Activated naive CD4-positive, alpha-beta T cell treated with anti-CD3 and anti-CD28 coated beads, Interleukin-2, amount 50 U/mL, for 72 hours (primary cell): ENCODE measurements at places on chromosomes 4 and X. TPM values are rescaled to one million over a fixed set of nuclear protein-coding genes. Genes with fewer than 3 reads are reported as not detected.

Gene PIM2
- total RNA-seq: 264 TPM

Gene PABPC4L
- not detected for total RNA-seq

Gene SH2D1A
- 30.5 TPM for total RNA-seq

Gene INPP4B
- 63.9 TPM for total RNA-seq

Gene ATP1B4
- not detected for total RNA-seq

Gene KIF4A
- 38.0 TPM for total RNA-seq

Gene MBNL3
- total RNA-seq: 6.9 TPM

- no peak for DNase-seq
These were observed 3.8 kb upstream of the ASB5 start for GRCh38 chr4:176272799-176273198.

GRCh38 chrX:51804741-51805140 lies 61.5 kb downstream of the GSPT2 start:
- no peak for DNase-seq

DNA sequence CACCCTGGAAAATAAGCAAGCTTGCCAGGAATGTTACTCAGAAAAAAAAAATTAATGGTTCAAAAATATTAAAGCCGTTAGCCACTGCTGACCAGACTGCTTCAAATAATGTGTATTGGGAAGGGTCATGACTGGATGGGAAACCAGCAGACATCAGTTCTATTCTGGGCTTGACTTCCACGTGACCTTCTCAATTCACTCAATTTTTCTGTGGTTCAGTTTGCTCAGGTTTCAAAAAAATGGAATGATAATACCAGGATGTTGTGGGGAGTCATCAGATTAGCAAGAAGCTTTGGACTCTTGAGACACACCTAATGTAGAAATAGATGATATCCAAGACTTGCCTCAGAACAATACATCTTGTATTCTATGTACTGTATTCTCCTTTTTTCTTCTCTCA lies 541.9 kb upstream of the BOD1L1 start:
- DNase-seq: no peak

DNA sequence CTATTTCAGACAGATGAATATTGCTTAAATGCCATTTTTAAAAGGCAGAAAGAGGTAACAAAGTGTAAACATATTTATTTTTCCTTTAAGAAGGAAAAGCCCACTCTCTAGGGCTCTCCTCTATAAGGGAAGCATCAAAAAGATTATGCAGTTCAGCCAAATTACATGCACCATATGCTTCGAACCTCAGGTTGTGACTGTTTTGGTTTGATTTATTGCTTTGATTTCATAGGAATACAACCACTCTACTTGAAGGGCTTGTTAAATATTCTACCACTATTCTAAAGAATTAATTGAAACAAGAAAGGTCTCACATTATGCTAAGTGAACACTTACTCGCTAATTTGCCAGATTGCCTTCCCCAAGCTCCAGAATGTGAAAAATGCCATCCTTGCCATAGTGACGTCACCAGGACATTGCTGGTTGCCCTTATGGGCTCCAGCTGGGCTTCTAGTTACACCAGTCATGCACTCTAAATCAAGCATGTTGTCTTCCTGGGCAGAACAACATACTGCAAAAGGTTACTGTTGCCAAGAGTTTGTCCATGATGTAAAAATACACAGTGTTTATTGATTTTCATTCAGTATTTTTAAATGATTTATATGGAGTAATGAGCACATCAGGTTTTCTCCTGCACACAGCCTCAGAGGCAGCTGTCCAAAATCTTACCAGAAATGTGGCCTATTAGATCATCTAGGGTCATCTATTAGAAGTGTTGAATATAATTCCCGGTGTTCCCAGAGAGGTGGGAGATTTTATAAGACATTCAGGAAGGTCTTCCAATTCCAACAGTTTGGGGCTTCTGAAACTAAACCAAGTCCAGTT lies 164.4 kb upstream of the RAPGEF2 start:
- no peak for DNase-seq

- DNase-seq: no peak
These were observed 33.9 kb downstream of the FBXW7 start for GRCh38 chr4:152501846-152502536.

DNA sequence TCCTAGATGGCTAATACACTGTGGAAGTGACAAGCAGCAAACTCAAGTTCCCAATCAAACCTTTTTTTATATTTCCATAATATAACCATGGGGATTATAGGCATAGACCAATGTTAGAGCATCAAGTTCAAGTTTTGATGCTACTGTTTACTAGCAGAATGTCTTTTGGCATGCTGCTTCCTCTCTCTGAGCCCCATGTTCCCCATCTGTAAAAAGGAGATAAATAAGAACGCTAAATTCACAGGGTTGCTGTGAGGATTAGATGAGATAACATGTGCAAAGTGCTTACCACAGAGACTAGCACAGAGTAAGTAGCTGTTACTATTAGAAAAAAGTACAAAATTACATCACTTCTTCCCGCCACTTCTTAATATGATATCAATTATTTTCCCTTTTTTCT lies 18.0 kb downstream of the MBNL3 start:
- no peak for DNase-seq

DNA sequence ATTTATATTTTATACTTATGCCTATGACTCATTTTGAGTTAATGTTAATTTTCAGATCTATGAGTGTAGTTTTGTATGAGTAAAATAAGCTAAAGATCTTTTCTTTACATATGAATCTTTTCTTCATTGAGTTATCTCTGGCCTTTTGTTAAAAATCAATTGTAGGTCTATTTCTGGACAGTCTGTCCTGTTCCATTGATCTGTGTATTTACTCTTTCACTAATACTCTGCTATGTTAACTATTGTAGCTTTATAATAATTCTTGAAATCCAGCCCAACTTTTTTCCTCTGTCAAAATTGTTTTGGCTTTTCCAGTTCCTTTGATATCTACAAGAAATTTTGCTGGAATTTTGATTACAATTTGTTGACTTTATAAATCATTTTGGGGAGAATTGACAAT lies 177.0 kb downstream of the RBM46 start:
- DNase-seq: no peak

DNA sequence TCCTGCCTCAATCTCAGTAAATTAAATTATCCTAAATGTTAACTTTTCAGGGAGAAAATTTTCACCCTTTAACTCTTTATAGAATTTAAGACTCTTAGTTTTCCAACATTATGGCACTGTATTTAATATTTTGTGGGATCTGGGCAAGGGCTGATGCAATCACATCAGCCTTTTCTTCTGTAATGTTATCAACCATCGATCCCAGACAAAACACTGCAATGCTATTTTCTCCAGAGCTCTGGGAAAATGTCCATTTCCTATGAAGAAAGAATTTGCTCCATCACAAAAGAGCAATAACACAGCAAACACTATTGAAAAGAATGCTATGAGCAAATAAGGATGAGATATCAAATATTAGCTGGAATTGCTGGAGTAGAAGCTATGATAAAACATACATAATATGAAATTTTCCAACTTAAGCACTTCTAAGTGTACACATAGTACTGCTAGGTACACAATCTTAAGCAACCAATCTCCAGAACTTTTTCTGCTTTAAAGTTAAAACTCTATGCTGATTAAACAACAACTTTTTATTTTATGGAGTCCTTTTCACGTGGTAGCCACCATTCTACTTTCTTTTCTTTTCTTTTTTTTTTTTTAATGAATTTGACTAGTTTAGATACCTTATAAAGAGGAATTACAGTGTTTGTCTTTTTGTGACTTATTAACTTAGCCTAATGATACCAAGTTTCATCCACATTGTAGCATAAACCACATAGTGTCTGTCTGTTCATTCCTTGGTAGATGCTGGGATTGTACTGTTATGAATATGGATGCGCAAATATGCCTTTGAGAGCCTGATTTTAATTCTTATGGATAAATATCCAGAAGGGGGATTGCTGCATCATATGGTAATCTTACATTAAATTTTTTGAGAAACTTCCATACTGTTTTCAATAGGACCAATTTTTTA lies 43.6 kb downstream of the UGT2A3 start:
- no peak for DNase-seq

DNA sequence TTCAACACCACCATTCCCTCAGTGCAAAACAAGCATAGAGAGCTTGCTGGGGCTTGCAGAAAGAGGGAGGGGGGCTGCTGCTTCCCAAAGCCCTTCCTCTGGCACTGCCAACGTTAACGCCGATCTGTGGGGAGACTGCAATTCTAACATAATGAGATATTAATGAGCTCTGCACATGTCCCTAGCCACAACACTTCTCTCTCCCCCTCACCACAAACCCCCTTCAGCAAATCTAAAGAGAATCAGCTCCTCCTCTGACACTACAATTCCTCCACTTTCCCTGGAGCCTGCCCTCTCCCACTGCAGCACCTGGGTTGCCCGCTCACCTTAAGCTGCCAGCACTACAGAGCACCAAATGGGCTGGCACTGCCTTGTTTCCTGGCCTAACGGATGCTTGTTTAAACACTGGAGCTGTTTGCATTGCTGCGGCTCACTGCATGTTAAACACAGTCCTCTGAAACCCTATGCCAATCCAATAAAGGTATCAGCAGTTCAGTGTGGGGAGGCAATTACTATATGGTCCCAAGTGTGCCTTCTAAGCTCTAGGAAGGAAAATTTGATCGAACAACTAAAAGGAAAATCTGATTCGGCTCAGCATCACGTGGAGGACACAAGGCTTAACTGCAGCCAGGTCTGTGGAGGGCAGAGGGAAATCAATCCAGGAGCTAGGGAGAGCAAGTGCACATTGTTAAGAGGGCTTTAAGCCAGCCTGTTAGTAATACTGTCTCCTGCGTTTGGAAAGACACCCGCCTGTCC lies 232.4 kb downstream of the MAML3 start:
- DNase-seq: no peak

DNA sequence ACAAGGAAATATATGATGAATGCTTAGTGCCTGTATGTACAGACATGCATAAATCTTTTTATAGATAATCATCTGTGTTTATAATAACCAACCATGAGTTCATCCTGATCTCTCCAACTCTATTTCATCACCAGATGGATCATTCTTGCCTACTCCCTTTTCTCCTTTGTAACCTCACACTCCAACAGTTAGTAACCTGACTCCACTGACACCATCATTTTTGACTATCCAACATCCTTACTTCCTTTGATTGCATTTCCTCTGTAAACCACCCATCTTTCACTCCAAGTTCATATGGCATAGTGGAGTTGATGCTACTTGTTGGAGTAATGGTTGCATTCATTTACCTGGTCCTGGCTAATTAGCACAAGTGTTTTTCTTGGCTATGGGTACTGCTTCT lies 170.6 kb downstream of the ZNF330 start:
- DNase-seq: no peak

DNA sequence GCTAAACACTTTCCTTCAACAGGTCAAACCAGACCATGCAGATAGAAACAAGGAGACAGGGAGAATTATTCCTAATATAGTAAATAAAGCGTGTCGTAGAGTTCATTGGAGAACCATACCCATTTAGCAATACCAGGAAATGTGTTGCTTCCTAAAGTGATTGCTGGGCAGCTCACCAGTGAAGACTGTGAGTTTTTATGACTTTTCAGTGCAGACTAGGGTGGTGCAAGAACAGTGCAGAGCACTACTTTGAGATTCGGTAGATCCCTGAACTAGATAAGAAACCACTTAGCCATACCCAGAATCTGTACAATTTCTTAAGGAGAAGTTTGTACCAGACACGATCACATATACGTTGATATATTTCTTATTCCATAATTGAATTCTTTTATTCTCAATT lies 87.4 kb downstream of the EMCN start:
- no peak for DNase-seq

DNA sequence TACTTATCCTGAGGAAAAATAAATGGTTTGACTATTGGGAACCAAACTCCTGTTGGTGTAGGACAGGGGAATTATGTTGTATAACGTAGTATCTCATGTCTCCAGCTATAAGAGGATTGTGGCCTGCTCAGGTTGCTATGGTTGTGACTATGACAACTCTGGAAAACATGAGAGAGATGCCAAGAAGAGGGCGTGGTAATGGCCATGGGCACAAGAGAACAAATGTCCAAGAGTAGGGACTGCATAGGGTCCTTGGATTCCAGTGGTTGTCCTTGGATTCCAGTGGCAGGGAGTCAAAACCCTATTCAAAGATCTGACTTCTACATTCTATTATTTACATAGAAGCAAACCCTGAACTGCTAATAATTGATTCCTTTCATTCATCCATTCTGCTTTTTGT lies 6.8 kb upstream of the MOB1B start:
- DNase-seq: no peak
